B cell (primary cell): ENCODE measurements at places on chromosomes 6 and 20.
A peak's percentile ranks its signal among the peaks of the same experiment; 100 is the strongest.

- no peaks in the 10 kb centered on the region for H3K27me3 ChIP-seq
- peaks cover 49% of the 10 kb centered on the region for H3K36me3 ChIP-seq
- no peak overlapping the region for H3K4me3 ChIP-seq
- no peak for DNase-seq
Observed at GRCh38 chr20:41480054-41480770, 113.6 kb upstream of the EMILIN3 start.

- no peak overlapping the region for H3K27ac ChIP-seq
- H3K4me3 ChIP-seq, result no peak overlapping the region
- no peaks in the 10 kb centered on the region for H3K36me3 ChIP-seq
- peaks cover 3% of the 10 kb centered on the region for H3K4me1 ChIP-seq
- no peak for DNase-seq
- H3K27me3 ChIP-seq, result no peaks in the 10 kb centered on the region
Observed at GRCh38 chr6:162706232-162706631, 21.3 kb downstream of the PRKN start.

DNA sequence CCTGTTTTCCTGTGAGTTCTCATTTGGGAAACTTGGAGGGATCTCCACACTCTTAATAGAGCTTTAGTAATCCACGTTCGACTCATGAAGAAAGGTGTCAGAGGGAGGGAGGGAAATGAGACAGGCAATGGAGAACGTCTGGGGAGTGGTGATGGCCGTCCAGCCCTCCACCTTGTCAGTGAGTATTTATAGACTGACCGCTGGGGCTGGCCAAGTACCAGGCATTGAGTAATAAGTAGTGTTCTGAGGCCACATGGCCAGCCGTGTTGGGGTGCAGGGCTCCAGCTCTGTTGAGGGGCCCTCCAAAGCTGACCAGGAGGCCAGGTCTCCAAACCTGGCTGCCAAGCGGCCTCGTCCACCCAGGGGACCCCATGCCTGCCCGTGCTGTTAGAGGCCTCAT, 11.3 kb upstream of the DSN1 start:
- no peaks in the 10 kb centered on the region for H3K4me1 ChIP-seq
- H3K27me3 ChIP-seq, result no peaks in the 10 kb centered on the region
- H3K4me3 ChIP-seq, result no peak overlapping the region
- no peak overlapping the region for H3K27ac ChIP-seq

DNA sequence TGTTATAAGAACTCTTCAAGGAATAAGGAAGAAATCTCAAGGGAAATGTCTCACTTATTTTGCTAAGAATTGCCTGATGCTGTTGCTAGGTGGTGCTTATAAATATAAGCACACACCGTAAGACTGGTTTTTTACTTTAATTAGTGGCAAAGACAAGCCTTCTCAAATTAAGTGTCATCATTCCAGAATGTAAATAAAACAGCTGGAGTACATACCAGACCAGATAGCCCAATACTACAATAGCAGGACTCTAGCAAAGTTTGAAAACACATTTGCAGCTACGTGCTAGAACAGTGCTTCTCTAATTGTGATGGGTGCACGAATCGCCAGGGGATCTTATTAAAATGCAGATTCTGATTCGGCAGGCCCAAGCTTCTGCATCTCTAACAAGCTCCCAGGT, 6.8 kb downstream of the CNKSR3 start:
- H3K4me3 ChIP-seq, result no peak overlapping the region
- no peak for DNase-seq
- H3K27ac ChIP-seq, result no peak overlapping the region
- H3K36me3 ChIP-seq, result no peaks in the 10 kb centered on the region
- no peaks in the 10 kb centered on the region for H3K27me3 ChIP-seq

GRCh38 chr6:101689156-101689555, 295.6 kb downstream of the GRIK2 start:
- H3K4me3 ChIP-seq, result no peak overlapping the region
- no peaks in the 10 kb centered on the region for H3K4me1 ChIP-seq
- no peak overlapping the region for H3K27ac ChIP-seq
- DNase-seq, result no peak
- no peaks in the 10 kb centered on the region for H3K36me3 ChIP-seq

- H3K4me1 ChIP-seq, result no peaks in the 10 kb centered on the region
- peak; percentile 73 for DNase-seq
- no peaks in the 10 kb centered on the region for H3K27me3 ChIP-seq
- H3K36me3 ChIP-seq, result peaks cover 1% of the 10 kb centered on the region
Observed at GRCh38 chr6:145633981-145634627, 101.2 kb downstream of the EPM2A start.

DNA sequence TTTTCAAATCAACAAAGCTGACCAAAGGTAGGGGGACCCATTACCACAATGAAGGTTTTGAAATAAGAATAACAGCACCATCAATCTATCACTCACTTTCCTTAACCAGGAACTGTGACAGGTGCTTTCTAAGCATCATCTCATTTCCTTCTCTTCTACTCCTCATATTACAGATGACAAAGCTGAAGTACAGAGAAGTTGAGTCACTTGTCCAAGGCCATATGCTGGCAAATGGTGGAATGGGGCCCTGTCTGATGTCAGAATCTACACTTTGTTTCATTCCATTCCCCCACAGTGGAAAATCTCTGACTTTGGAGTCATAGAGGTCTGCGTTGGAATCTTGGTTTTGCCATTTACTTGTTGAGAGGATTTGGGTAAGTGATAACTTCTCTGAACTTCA, 222.5 kb upstream of the LRFN2 start:
- no peak overlapping the region for H3K27ac ChIP-seq
- H3K4me1 ChIP-seq, result peaks cover 1% of the 10 kb centered on the region
- H3K36me3 ChIP-seq, result no peaks in the 10 kb centered on the region

- H3K27ac ChIP-seq, result no peak overlapping the region
- H3K27me3 ChIP-seq, result no peaks in the 10 kb centered on the region
- DNase-seq, result no peak
- no peak overlapping the region for H3K4me3 ChIP-seq
Observed at GRCh38 chr20:51941503-51941902, 139.2 kb upstream of the SALL4 start.

GRCh38 chr6:165697171-165697570, 34.1 kb upstream of the PDE10A start:
- DNase-seq, result no peak
- no peak overlapping the region for H3K4me3 ChIP-seq
- no peaks in the 10 kb centered on the region for H3K36me3 ChIP-seq
- H3K27me3 ChIP-seq, result no peaks in the 10 kb centered on the region

DNA sequence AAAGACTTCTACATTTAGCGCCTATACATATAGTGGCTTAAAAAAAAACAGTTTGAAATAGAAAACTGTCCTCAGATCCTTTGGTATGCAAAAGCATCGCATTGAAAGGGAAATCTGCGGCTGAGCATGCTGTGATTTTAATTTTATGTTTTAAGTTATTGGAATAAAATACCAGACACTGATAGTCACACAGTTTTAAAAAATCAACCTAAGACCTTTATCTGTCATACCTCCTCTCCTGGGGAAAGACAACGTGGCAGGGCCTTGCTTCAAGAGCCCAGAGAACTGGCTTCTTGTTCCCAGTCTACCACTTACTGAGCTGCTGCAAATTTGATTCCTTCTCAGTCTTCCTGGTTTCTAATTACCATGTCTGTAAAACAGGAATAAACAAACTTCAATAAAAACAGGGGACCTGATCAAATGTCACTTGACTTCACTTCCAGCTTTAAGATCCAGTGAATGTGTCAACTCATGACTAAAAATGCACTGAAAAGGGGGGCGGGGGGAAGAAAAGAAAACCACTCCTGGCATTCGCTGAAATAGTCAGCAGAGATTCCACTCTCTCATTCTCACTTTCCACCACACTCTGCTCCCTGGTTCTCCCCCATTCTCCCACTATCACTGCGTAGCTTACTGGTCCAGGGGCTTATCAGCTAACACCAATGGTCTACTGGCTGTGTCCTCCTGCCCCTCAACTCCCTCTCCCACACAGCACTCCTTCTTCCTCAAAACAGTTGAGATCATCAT, 494.7 kb upstream of the MARCKS start:
- no peak for DNase-seq
- H3K4me1 ChIP-seq, result no peaks in the 10 kb centered on the region
- no peak overlapping the region for H3K27ac ChIP-seq
- H3K27me3 ChIP-seq, result no peaks in the 10 kb centered on the region

DNA sequence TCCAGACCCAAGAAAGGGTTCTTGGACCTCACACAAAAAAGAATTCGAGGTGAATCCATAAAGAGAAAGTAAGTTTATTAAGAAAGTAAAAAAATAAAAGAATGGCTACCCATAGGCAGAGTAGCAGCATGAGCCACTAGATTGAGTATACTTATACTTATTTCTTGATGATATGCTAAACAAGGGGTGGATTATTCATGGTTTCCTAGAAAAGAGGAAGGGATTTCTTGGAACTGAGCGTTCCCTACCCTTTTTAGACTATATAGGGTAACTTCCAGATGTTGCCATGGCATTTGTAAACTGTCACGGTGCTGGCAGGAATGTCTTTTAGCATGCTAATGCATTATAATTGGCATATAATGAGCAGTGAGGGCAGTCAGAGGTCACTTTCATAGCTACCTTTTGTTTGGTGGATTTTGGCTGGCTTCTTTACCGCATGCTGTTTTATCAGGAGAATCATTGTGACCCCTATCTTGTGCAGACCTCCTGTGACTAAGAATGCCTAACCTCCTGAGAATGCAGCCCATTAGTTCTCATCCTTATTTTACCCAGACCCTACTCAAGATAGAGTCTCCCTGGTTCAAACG, 44.3 kb downstream of the TENT5A start:
- no peaks in the 10 kb centered on the region for H3K27me3 ChIP-seq
- no peaks in the 10 kb centered on the region for H3K36me3 ChIP-seq
- no peak overlapping the region for H3K4me3 ChIP-seq
- no peak overlapping the region for H3K27ac ChIP-seq
- DNase-seq, result no peak

- H3K27me3 ChIP-seq, result no peaks in the 10 kb centered on the region
- H3K4me3 ChIP-seq, result no peak overlapping the region
- no peaks in the 10 kb centered on the region for H3K36me3 ChIP-seq
Observed at GRCh38 chr6:117269638-117270054, 4.3 kb downstream of the VGLL2 start.

DNA sequence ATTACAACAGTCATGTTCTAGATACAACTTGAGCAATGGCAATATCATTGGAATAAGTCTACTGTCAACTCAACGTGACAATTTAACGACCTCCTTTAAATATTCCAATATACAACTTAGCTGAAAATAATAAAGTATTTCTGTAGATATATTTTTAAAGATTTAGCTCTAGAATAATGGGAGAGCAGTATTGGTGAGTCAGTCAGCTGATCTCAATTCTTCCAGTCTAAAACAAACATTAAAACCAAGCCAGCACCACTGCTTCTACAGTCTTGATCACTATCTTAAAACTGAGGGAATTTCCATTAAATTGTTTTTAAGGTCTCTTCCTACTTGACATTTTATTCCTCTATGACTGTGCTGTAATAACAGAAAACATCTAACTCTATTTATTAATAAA, 38.2 kb downstream of the NOL7 start:
- peaks cover 8% of the 10 kb centered on the region for H3K36me3 ChIP-seq
- H3K4me3 ChIP-seq, result no peak overlapping the region
- H3K27me3 ChIP-seq, result no peaks in the 10 kb centered on the region
- no peak overlapping the region for H3K27ac ChIP-seq
- no peak for DNase-seq
- H3K4me1 ChIP-seq, result no peaks in the 10 kb centered on the region

DNA sequence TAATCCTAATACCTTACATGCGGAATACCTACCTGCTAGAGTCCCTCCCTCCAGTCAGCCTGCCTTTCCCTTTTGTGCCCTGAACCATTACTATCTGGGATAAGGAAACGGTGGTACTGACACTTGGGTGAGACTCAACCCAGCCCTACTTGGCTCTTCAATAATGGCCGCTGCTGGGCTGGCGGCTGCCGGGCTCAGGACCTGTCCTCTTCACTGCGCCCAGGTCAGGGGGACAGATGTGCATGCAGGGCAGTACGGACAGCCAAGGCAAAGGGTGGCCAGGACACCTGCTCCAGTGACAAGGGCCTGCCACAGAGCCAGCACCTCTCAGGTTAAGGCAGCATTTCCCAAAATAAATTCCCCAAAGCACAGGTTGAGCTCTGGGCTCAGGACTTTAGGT, 29.9 kb downstream of the UBE2V1 start:
- no peaks in the 10 kb centered on the region for H3K27me3 ChIP-seq
- peaks cover 7% of the 10 kb centered on the region for H3K36me3 ChIP-seq
- no peak overlapping the region for H3K27ac ChIP-seq
- DNase-seq, result no peak
- peaks cover 13% of the 10 kb centered on the region for H3K4me1 ChIP-seq
- H3K4me3 ChIP-seq, result no peak overlapping the region

DNA sequence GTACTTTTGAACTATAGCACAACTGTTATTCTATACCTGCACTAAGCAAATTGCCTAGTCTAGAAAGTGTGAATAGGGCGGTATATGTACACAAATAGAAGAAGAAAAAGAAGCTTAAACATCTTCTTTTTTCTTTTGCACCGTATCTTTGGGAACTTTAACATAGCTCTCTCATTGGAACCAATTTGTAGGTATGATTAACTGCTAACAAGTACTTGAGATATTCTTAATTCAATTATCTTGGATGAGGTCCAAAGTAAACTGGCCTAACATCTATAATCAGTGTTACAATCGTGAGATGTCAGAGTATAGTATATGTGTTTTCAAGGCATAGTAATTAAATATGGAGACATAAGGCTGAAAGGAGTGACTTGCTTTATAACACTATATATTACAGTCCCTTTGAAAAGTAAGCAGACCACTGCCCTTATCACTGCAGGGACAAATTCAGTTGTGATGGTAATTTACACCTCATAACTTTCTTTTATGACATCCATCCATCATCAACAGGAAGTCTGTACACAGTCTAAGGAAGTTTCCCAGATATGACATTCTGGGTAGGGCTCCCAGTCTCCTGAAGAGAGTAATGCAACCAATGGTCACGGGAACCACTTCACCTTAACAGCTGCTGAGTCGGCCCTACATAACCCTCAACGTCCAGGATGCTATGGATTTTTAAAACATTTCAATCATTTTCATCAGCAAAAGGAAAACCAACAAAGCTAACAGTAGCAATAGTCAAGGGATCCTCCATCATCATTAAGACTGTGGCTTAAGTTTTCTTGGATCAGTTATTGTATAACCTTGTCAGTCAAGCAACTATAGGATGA, 37.6 kb downstream of the NKAIN2 start:
- H3K36me3 ChIP-seq, result no peaks in the 10 kb centered on the region
- H3K4me3 ChIP-seq, result no peak overlapping the region
- DNase-seq, result no peak
- H3K27me3 ChIP-seq, result no peaks in the 10 kb centered on the region
- H3K27ac ChIP-seq, result no peak overlapping the region

GRCh38 chr20:47031821-47032220, 137.2 kb downstream of the EYA2 start:
- no peaks in the 10 kb centered on the region for H3K4me1 ChIP-seq
- H3K27ac ChIP-seq, result no peak overlapping the region

- H3K27ac ChIP-seq, result no peak overlapping the region
- H3K27me3 ChIP-seq, result no peaks in the 10 kb centered on the region
- H3K36me3 ChIP-seq, result no peaks in the 10 kb centered on the region
- DNase-seq, result no peak
- H3K4me3 ChIP-seq, result no peak overlapping the region
Observed at GRCh38 chr20:44678242-44678641, 26.7 kb upstream of the ADA start.
